Stimulated activated CD4-positive, alpha-beta T cell treated with anti-CD3 and anti-CD28 coated beads, Interleukin-1b, Interleukin-23, amount 100 ng/mL, for 1 hour (primary cell): ENCODE measurements at places on chromosomes 7 and 10.

GRCh38 chr7:43785420-43785819 lies 26.9 kb downstream of the BLVRA start:
- DNase-seq: no peak

DNA sequence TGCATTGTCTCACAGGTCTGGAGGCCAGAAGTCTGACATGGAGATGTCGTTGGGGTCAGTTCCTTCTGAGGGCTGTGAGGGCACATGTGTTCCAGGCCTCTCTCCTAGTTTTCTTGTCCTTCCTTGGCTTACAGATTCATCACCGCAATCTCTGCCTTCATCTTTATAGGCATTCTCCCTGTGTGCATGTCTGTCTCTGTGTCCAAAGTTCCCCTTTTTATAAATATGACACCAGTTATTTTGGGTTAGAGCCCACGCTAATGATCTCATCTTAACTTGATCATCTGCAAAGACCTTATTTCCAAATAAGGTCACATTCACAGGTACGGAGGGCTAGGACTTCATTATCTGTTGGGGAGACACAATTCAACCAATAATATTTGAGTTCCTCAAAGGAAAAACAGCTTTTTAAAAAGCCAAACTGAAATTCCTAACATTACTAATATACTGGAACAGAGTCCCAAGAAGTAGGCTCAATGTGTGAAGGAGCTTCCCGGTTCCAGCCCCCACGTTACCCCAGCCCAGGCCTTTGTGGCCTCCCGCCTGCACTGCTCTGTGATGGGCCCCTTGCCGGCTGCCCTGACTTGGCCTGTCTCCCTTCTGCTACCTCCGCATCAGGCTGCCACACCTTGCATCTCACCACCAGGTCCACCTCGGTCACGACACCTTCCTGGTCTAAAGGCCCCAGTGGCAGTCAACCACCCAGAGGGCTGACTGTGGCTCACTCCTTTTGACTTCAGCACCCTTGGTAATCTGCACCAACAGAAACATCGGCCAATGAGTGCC lies 142.7 kb downstream of the KCNMA1 start:
- no peak for DNase-seq

DNA sequence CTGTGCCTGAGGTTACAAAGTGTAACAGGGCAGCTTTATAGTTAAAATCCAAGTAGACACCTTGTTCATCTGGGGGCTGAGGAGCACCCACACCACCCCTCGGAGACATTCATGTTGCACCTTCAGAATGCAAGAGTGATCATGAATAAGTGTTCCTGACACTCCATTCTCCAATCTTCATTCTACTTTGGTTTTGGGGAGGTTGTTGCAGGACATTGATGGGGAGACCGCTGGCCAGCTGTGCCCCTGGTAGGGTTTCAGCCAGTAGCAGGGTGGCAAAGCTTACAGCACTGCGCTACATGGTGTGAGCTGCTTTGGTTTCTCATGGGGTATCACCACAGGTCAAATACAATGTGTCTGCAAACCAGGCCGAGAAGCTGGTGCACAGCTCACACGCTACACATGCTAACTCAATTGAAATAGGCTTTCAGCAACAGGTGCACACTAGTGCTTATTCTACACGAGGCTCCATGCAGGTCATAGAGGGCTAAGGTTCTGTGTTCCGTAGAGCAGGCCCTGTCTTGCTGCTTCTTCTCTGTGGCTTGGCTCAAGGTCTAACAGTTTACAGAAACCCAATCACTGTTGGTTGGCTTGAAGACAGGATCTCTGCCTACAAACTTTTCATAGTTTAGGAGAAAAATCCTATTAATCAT lies 317.4 kb upstream of the ZNF32 start:
- no peak for DNase-seq

- DNase-seq: no peak
Measured at GRCh38 chr10:99143011-99143410, 92.6 kb downstream of the HPSE2 start.

GRCh38 chr7:20172736-20173334 lies 44.3 kb downstream of the MACC1 start:
- DNase-seq: no peak

DNA sequence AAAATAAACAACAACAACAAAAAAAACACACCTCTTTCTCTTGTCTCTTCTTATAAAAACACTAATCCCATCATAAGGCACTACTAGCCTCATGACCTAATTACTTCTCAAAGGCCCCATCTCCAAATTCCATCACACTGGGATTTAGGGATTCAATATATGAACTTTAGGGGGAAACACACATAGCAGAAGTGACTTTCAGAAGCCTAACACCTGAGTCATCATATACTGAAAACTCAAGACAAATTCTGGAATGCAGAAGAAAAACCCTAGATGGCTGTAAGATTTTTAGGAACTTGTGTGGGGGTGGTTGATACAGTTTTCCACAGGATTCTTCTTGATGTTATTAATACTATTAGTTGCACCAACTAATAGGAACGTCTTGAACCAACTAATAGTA lies 33.7 kb upstream of the CSTF2T start:
- no peak for DNase-seq

GRCh38 chr7:118844748-118845147 lies 620.2 kb downstream of the ANKRD7 start:
- no peak for DNase-seq

GRCh38 chr7:47383696-47384445 lies 198.0 kb downstream of the TNS3 start:
- DNase-seq: no peak

- no peak for DNase-seq
Measured at GRCh38 chr10:66747451-66747850, 178.4 kb upstream of the LRRTM3 start.

GRCh38 chr10:121183236-121183635 lies 332.1 kb downstream of the WDR11 start:
- no peak for DNase-seq

DNA sequence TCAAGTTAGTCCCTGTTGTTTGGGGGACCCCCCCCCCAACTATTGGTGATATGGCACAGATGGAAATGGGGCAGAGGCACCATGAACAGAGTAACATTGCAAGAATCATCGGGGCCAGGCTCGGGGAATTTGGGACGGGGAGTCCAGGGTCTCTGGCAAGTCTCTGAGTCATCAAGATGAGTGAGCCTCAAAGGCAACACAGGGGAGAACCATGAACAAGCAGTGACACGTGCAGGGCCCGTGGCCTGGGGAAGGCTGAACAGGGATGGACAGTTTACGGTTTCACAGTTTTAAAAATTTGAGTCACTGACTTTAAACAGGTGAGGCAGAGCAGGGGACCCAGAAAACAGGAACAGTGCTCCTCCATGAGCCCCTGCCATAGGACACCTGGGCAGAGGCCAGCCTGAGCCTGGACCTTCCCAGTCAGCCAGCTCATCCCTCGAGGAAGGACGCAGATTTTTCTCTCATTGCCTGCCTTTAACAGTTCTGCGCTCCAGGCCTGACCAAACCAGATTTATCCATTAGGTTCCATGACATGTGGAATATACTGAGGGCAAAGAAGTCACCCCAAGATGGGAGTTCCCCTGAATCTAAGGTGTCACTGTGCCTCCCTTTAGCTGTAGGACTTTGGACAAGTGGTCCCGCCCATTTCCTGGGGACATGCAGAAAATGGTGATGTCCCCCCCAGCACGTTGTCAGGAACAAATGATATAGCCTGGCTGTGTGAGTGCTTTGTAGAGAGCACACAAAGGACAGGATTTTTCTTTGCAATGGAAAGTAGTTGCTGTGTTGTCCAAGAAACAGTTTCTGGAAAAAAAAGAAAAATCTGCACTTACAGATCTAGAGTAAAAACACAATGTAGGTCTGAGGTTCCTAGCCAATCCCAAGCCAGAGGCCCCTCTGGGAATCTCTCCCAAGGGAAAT lies 23.8 kb downstream of the CHST15 start:
- no peak for DNase-seq

- DNase-seq: no peak
Measured at GRCh38 chr10:65843203-65843602, 1082.6 kb upstream of the LRRTM3 start.

DNA sequence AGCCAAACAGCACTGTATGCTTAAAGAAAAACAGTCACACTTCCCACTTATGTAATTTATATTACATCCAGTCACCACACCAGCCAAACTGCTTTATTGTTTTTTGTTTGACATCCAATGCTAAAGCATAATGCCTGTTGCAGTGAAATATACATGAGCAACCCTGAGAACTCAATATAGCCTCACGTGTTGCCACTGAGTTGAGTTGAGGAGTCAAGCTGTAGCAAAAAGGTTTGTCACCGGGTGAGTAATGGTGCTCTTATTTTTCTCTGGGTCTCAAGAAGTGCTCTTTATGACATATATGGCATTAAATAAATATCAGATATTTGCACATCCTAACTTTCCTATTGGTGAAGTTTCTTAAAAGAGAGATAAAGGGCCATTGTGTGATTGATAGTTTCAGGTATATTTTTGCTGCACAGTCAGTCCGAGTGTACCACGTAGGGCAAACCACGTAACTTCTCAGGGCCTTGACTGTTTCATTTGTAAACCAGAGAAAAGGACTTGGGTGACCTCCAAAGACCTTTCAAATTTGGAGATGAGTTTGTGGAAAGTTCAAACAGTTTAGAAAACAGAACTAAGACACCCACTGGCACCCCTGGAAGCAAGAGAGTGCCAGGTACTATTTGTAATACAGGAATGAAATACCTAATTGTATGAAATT lies 168.5 kb downstream of the CFTR start:
- no peak for DNase-seq

GRCh38 chr7:103117465-103117864 lies 31.4 kb downstream of the NAPEPLD start:
- DNase-seq: no peak

DNA sequence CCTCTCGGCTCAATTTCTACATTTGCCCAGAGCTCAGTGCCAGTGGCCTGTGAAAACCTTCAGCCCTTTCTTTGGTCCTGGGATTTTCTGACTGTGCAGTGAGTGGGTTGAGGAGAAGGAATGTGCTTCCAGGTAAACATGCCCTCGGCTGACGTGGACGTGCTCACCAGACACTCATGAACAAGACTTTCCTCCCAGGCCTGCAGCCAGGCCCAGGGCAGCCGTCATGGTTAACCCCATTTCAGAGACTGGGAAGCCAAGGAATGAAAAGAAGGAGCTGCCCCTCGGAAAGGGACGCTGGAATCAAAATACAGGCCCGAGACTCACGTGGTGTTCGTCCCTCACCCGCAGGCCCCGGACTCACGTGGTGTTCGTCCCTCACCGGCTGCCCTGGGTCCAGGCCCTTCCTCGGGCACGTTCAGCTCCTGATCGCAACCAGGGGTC lies 8.8 kb upstream of the CALML5 start:
- no peak for DNase-seq
